ENCODE measurements at places on chromosomes 2 and 18. TPM values are rescaled to one million over a fixed set of nuclear protein-coding genes. Genes with fewer than 3 reads are reported as not detected.

Gene LPIN1
- total RNA-seq, result 42.9 TPM

Gene TNFAIP6
- not detected for total RNA-seq

DNA sequence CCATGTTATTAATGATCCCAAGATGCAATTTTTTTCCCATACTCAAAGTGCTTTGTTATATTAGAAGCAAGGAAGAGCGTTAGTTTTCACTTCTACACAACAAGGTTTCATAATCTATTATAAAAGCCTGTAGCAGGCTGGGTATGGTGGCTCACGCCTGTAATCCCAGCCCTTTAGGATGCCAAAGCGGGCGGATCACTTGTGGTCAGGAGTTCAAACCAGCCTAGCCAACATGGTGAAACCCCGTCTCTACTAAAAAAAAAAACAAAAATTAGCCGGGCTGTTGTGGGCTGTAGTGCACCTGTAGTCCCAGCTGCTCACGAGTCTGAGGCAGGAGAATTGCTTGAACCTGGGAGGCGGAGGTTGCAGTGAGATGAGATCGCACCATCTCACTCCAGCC, 19.0 kb upstream of the SERPINB2 start:
- H3K36me3 ChIP-seq, result no peaks in the 10 kb centered on the region
- no peak for DNase-seq
- H3K27ac ChIP-seq, result no peak overlapping the region
- H3K4me3 ChIP-seq, result no peak overlapping the region

Gene ALLC
- not detected for total RNA-seq

GRCh38 chr18:59229701-59230443, 9.9 kb downstream of the GRP start:
- H3K36me3 ChIP-seq, result no peaks in the 10 kb centered on the region
- DNase-seq, result peak; percentile 32
- H3K27ac ChIP-seq, result no peak overlapping the region
- H3K4me1 ChIP-seq, result no peaks in the 10 kb centered on the region

- H3K36me3 ChIP-seq, result no peaks in the 10 kb centered on the region
- H3K27me3 ChIP-seq, result peaks cover 7% of the 10 kb centered on the region
- no peak overlapping the region for H3K27ac ChIP-seq
- H3K4me3 ChIP-seq, result no peak overlapping the region
Observed at GRCh38 chr18:75981102-75981501, 513.9 kb downstream of the ZNF516 start.

GRCh38 chr18:68721681-68722583, 7.0 kb upstream of the TMX3 start:
- DNase-seq, result no peak
- H3K4me3 ChIP-seq, result peak overlapping the region; percentile 67

- no peaks in the 10 kb centered on the region for H3K36me3 ChIP-seq
- no peak overlapping the region for H3K4me3 ChIP-seq
- no peaks in the 10 kb centered on the region for H3K4me1 ChIP-seq
- DNase-seq, result no peak
- no peak overlapping the region for H3K27ac ChIP-seq
Observed at GRCh38 chr18:39871961-39872360, 2083.1 kb upstream of the PIK3C3 start.

- DNase-seq, result no peak
- no peak overlapping the region for H3K27ac ChIP-seq
- no peaks in the 10 kb centered on the region for H3K36me3 ChIP-seq
- no peaks in the 10 kb centered on the region for H3K4me1 ChIP-seq
Observed at GRCh38 chr2:163775304-163775703, 39.5 kb upstream of the FIGN start.

DNA sequence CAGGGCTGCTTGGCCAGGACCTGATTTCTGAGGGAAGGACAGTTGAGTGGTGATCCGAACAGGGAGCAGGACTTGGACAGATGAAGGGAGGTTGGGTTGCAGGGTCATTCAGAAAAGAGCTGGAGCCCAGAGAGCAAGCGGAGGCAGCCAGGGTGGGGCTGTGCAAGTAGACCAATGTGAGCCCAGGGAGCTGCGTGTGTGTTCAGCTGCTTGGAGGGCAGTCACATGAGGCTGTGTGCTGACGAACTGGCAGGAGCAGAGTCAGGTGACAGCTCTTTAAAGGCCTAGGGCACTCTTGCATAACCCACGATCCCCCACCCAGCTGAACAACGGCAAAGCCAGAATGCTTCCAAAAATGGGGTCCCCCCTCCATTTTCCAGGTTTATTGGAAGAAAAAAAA, 4.6 kb upstream of the MLPH start:
- H3K4me1 ChIP-seq, result no peaks in the 10 kb centered on the region
- no peak for DNase-seq
- H3K4me3 ChIP-seq, result no peak overlapping the region
- no peaks in the 10 kb centered on the region for H3K36me3 ChIP-seq
- H3K27ac ChIP-seq, result no peak overlapping the region
- H3K27me3 ChIP-seq, result peaks cover 29% of the 10 kb centered on the region

DNA sequence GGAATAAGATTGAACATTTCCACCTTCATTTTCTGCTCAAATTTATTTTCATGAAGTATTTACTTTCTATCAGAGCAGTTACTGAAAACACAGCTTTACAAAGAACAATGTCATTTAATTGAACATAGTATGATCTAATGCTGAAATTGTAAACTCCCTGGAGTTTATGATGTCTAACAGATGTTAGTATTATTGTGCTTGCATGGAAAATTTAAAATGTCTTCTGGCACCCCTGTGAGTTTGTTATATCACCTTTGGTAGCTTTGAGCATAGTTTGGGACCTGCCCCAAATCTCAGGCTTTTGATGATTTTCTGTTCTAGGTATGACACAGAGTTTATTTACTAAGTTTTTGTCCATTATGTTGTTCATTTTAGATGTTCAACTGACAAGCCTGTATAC, 28.1 kb downstream of the FAM171B start:
- DNase-seq, result no peak
- no peaks in the 10 kb centered on the region for H3K27me3 ChIP-seq
- H3K27ac ChIP-seq, result no peak overlapping the region

Data from activated CD4-positive, alpha-beta T cell treated with anti-CD3 and anti-CD28 coated beads for 36 hours (primary cell).